ENCODE measurements at places on chromosomes 13 and 19.

GRCh38 chr19:648904-649801, 9.5 kb downstream of the FGF22 start:
- no peak for DNase-seq

- DNase-seq = no peak
Measured at GRCh38 chr13:81493144-81493543, 1152.2 kb upstream of the SPRY2 start.

GRCh38 chr13:100515410-100515800, 73.2 kb downstream of the GGACT start:
- no peak for DNase-seq

DNA sequence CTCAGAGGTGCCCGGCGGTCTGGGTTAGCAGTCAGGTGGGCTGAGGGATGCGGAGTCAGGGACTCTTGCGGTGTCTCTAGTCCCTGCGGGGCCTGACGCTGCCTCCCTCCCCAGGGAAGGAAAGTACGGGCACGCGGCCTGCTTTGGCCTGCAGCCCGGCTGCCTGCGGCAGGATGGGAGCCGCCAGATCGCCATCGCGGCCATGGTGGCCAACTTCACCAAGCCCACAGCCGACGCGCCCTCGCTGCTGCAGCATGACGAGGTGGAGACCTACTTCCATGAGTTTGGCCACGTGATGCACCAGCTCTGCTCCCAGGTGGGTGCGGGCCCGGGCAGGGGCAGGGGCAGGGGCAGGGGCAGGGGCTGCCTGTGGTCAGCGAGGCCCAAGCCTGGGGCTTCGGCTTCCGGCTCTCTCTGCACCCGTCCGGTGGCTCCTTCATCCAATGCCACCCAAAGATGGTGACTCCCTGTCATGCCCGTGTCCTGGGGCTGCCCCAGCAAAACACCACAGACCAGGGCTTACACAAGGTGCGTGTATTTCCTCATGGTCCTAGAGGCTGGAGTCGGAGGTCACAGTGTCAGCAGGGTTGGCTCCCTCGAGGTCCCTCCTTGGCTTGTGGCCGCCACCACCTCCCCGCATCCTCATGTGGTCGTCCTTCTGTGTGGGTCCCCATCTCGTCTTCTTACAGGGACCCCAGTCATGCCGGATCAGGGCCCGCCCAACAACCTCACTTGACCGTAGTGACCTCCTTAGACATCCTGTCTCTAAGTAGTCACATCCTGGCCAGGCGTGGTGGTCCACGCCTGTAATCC, 11.3 kb upstream of the ZNF554 start:
- DNase-seq = no peak

GRCh38 chr13:94968757-94969086, 256.4 kb upstream of the SOX21 start:
- no peak for DNase-seq

DNA sequence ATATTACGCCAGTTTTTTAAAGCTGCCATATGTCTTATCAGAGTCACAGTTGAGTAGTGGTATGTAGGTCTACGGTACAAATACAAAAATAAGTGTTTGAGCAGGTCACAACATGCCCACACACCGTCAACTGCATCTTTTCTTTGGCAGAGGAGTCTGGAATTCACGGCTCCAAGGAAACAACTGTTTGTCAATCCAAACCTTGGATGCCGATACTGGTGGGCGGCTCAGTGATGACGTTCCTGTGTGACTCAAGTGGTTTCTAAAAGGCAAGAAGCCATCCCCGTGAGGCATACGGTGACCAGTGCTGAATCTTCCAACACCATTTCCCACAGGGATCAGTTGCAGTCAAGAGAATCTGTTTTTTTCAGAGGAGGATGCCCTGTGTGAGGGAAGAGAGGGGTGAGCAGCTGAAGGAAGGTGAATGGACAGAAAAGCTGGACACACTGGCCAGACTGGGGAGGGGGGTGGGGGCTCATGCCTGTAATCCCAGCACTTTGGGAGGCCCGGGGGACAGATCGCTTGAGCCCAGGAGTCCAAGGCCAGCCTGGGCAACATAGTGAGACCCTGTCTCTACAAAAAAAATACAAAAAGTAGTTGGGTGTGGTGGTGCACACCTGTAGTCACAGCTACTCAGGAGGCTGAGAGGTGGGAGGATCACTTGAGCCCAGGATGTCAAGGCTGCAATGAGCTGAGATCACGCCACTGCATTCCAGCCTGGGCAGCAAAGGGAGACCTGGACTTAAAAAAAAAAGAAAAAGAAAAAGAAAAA, 22.8 kb upstream of the CEBPG start:
- DNase-seq = no peak

DNA sequence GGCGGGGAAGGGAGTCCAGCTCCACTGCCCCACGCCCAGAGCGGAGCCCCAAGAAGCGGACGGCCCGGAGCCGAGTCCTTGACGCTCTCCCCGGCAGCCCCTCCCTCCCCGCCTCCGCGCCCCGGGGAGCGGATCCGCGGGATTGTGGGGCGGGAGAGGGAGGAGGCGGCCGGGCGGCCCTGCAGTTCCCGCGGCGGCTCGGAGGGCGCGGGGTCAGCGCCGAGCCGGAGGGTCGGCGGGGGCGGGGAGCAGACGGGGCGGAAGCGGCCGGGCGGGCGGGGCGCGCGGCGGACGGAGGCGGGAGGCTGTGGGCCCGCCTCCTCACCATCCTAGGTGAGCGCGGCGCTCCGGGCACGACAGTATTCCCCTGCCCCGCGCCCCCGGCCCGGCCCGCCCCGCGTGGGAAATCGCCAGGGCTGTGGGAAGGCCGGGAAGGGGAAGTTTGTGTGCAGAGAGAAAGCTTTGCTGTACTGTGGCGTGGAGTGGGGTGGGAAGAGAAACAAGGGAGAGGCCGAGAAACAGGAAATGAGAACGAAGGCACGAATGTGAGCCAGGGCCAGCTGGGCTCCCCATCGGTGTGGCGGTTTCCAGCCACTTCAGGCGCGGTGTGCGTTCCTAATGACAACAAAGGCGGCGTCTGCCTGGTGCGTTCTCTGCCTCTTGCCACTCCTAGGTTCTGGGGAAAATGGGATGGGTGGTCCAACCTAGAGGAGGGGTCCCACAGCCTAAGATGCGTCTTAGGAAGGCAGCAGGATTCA, 1.3 kb upstream of the KLF12 start:
- DNase-seq = peak; percentile 39

GRCh38 chr19:46069806-46070341, 29.1 kb upstream of the IGFL4 start:
- DNase-seq = no peak

DNA sequence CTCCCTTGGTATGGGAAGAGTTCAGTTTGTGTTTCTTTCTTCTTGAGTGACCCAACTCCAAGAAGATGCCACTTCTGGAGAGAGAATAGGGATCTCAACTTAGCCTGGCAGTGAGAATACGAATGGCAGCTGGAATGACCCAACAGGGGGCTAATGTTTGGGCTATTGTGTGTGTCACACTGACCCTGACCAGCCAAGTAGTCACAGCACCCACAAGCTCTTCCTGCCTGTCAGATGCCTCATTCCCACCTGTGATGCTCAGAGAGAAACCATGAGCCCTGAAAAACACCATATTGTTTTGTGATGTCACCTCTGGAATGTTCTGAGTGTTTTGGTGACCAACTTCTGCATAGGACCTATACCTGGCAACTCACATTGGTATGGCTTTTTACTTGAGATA, at the start of gene CBY2:
CBY2 (plus strand) TSS at position 233 of the 400 bp plus-strand sequence; CDS start at position 304, 71 bp downstream.
- DNase-seq = no peak

- DNase-seq = no peak
Measured at GRCh38 chr19:29772696-29773095, 39.1 kb upstream of the CCNE1 start.

DNA sequence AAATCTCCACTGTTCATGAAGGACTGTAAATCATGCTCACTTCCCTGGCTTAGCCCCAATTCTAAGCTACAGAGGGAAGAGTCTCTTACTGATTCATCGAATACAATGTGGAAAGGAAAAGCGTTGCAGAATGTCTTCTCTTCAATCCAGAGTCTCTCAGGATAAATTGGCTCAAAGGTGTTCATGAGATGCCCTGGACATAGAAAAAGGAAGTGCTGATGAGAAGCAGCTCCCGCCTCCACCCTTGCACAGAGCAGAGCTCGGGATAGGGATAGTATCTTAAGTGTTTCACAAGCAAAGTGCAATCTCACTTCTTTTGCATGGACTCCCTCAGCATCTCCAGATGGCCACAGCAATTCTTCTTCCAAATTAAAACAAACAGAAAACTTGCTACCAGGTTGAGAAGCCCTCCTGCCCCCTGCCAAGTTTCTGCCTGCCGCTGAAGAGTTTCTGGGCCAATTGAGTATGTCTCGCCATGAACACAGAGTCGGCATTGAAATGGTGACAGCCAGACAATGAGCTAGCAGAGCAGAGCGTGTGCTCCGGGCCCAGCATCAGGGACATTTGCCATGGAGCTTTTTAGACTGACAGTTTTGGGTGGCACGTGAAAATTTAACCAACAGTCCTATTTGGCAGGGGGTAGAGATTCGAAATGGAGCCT, 85.7 kb downstream of the C13orf42 start:
- no peak for DNase-seq

GRCh38 chr19:30428092-30428680, 56.0 kb downstream of the ZNF536 start:
- no peak for DNase-seq

- no peak for DNase-seq
Measured at GRCh38 chr13:76879203-76879882, 6.9 kb downstream of the KCTD12 start.

DNA sequence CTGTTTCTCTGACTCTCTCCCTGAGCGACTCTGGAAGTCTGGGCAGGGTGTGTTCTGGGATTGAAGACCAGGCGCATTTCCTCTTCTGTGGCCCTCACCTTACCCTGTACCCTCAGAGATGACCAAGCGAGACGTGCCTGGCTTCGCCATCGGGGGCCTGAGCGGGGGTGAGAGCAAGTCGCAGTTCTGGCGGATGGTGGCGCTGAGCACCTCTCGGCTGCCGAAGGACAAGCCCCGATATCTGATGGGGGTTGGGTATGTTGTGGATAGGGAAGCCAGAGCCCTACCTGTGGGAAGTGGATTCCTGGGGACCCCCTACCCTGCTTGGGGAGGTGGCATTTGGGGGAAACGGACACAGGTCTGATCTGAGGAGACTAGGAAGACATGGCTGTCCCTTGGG, 5.8 kb upstream of the DNM2 start:
- no peak for DNase-seq

DNA sequence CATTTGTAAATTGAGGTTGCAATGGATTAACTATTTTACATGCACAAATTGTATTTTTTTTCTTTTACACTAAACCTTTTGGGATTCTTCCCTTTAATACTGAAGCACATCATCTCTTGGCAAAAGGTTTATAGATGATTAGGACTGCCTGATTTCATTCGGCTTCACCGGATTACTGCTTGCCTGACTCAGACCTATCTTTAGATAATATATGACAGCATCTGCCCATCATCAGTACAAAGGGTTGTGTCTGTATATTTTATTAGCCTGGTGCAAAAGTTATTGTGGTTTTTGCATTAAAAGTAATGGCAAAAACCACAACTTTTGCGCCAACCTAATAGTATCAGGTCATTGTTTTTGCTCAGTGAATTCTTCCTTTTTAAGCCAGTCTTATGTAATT, 316.2 kb upstream of the HTR2A start:
- no peak for DNase-seq

DNA sequence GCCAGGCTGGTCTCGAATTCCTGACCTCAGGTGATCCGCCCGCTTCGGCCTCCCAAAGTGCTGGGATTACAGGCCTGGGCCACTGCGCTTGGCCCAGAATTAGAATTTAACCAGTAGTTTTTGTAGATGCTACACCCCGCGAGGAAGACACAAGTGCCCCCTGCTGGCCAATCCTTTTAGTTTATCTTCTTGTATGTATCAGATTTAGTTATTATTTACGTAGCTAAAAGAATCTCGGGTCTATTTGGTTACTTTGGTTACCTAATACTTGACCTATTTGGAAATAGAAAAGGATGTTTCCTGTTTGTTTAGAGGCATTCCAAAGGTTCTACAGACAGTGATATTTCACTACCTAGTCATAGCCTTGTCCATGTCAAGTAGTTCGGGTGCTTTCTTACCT, 22.0 kb downstream of the MUC16 start:
- DNase-seq = no peak

DNA sequence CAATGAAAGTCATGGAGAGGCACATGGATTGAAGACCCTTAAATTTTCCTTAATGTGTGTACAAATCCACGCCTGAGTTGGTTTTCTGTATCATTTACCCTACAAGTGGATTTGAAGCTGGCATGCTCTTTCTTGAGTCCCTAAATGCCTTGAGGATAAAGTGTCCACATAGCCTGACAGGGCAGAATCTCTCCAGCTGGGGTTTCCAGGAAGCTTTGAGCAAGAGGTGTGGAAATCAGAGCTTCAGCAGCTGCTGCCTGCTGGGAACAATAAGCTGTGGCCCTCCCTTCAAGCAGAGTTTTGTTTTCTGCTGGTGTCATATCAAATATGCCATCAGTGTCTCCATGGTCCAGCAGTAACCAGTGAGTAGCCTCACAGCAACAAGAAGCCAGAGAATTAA, 120.3 kb upstream of the SERTM1 start:
- DNase-seq = no peak

Data from central memory CD8-positive, alpha-beta T cell (primary cell).